ENCODE measurements at places on chromosomes 5 and 9.

GRCh38 chr5:170497311-170498038, 6.3 kb upstream of the KCNIP1 start:
- DNase-seq: no peak

DNA sequence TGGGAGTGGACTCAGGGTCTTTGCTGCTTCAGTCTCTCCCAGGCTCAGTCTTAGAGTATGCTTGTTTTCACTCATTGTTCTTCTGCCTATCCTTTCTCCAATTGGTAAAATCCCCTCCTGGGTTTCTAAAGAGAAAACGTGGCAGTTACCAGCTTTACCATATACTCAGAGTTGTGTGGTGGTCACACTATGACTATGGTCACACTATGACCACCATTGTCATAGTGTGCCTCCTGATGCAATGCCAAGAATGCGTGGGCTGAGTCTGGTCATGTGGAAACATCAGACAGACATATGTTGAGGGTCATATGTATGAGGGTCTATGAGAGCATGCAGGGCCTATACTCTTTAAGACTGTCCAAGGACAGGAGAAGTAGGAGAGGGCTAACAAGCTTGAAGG, 326.5 kb upstream of the PRR16 start:
- no peak for DNase-seq

DNA sequence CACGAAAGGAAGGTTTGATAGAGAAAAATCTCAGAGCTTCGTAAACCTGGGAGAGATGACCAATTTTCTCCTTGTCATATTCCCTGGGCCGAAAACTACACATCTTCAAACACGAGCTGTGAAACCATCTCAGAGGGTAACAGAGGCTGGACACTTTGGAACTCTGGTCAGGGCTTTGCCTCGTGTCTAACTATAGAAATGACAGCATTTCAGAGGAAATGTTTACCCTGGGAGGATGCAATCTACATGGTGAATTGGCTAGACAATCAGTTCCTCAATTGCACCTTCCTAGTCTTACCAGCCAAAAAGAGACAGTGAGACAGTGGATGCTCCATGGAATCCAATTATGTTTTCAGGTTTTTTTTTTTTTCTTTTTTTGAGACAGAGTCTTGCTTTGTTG, 108.6 kb upstream of the PPP1R2B start:
- no peak for DNase-seq

- DNase-seq: no peak
Measured at GRCh38 chr5:133663397-133664054, 51.2 kb upstream of the FSTL4 start.

- no peak for DNase-seq
Measured at GRCh38 chr5:672329-673160, 20.6 kb downstream of the TPPP start.

DNA sequence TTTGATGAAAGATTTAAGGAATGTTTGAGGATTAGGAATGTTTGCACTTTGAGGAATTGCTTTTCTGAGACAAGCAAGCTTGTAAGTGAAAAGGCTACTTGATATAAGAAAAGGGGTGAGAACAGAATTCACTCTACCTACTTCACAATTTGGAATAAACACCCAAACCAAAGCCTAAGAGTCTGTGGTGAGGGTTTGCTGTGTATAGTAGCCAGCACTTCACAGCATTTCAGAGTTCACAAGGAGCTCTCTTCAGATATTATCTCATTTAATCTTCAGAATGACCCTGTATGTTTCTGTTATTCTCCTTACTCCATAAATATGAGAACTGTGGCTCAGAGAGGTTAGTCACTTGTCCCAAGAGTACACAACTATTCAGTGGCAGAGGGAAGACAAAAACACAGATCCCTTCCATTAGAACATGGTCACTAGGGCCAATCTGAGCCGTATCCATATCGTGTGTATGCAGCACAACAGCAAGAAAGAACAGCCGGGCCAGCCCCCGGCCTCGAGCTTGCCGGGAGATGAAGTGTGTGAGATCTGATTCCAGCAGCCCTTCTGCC, 92.4 kb downstream of the FRMD3 start:
- DNase-seq: no peak

DNA sequence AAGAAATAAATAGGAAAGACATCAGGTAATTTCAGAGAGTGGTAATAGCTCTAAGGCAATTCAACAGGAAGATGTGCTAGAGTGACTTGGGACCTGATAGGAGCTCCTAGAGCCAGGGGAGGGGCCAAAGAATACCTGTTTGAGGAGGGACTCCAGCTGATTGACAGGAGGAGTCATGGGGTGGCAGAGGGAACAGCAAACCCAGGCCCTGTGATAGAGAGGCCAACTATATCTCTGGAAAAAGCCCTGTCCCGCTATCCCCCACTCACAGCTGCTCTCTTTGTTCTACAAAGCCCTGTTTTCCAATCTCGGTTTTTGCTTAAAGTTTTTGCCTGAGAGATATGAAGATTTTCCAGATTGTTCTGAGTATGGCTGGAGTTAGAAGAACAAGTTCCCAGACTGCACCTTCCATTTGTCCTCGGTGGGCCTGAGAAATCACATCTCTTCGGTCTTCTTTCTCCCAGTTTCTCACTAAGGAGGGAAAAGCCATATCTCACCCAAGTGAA, 9.0 kb upstream of the NSD1 start:
- DNase-seq: no peak

DNA sequence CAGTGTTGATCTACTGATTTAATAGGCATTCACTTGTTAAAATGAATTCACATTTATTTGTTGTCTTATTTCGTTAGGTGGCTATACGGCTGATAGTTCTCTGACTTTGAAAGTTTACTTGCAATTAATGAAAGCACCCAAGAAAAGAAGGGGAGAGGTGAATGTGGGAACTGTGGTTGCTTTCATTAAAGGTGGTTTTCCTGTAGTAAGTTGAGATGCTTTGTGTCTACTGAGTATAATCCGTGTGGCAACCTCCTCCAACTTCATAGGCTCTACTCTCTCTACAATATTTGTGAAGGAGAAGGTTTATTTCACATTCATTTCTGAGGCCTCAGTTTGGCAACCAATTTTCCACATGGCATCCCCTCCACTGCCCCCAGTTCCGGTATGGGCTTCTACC, 12.8 kb upstream of the MACIR start:
- DNase-seq: no peak

DNA sequence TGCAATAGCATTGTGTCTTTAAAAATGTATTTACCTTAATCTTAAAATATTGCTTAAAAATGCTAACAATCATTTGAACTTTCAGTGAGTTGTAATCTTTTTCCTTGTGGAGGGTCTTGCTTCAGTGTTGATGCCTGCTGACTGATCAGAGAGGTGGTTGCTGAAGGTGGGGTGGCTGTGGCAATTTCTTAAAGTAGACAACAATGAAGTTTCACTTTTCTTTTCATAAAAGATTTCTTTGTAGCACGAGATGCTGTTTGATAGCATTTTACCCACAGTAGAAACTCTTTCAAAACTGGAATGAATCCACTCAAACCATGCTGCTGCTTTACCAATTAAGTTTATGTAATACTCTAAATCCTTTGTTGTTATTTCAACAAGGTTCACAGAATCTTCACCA, 50.8 kb downstream of the NR3C1 start:
- DNase-seq: no peak

DNA sequence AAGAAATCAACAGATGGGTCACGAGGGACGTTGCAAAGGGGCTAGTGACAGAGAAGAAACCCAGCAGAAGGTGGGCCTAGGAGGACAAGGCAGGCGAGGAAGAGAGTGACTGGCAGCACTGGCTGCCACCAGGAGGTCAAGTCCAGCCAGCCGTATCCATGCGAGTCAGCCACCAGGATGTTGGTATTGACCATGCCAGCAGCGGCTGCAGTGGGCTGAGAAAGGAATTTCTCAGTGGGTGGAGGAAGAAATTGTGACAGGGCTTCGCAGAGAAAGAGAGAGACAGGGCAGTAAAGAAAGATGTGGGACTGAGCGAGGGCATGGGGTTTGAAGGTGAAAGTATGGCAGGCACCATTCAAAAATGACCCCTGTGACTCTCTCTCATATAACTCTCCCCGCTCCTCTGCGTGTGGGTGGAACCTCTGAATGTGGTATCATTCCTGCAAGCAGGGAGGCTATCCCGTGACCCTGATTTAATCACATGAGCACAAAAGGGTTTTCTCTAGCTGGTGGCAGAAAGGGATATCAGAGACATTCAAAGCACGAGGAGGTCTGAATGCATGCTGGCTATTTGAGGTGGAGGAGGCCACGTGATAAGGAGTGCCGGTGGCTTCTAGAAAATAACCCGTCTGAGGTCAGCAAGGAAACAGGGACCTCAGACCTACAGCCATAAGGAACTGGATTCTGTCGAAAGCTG, 45.4 kb upstream of the FBXW11 start:
- DNase-seq: no peak

- no peak for DNase-seq
Measured at GRCh38 chr9:74220327-74220726, 276.8 kb upstream of the RORB start.

Data from cortex of kidney (tissue), 1 donor.